HuH-7 (cell line): ENCODE measurements at places on chromosomes 4 and X.

DNA sequence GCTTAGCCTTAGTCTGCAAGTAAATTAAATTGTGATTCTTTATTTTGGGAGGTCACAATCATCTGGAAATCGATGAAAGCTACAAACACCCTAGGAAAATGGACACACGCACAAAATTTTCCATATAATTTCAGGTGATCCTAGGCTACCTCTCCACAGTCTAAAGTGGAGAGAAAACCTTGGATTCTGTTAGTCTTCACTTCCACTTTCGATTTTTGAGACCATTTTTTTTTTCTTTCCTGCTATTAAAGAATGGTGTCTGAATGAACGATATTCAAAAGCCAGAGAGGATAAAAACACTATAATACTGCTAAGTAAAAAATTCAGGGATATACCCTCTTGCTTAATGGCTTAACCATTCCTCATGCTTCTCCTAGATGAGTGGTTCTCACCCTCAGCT is 1.7 kb downstream of the FBXL5 start:
- no peak for DNase-seq

GRCh38 chrX:67570839-67571238 is 27.0 kb downstream of the AR start:
- no peak for DNase-seq

DNA sequence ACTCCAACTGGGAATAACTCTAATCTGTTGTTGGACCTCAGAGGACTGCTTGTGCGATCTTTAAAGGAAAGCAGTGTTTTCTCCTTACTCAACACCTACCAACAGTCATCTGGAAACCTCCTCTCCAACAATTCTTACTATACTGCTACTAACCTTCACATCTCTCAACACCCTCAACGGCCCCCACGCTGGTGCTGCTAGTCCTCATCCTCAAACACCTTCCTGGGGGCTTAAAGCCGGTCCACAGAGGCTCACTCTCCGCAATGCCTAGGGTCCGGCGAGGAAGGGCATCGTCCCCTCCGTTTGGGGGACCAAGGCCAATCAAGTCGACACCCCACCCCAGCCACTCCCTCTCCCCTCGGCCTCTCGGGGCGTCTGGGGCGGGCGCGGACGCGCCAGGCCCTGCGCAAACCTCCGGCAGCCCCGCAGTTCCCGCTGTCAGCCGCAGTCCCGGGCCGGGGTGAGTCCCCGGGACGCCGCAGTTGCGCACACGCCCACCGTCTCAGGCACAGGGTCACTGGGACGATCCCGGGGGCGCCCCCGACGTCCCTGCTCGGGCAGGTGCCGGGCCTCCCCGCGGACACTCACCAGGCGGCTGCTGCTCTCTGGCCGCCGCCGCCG is 418 bp downstream of the TAB3 start:
- no peak for DNase-seq

DNA sequence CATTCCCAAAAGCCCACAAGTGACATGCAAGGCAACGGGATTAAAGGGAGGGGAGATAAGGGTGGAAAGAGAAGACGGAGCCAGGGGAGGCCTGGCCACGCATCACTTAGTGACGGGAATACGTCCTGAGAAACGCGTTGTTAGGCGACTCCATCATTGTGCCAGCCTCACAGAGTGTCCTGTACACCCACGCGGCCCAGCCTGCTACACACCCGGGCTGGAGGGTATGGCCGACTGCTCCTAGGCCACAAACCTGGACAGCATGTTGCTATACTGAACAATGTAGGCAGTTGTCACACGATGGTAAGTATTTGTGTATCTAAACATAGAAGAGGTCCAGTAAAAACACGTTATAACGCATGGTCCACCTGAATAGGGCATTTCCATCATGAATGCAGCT is 23.4 kb downstream of the NSG1 start:
- no peak for DNase-seq

DNA sequence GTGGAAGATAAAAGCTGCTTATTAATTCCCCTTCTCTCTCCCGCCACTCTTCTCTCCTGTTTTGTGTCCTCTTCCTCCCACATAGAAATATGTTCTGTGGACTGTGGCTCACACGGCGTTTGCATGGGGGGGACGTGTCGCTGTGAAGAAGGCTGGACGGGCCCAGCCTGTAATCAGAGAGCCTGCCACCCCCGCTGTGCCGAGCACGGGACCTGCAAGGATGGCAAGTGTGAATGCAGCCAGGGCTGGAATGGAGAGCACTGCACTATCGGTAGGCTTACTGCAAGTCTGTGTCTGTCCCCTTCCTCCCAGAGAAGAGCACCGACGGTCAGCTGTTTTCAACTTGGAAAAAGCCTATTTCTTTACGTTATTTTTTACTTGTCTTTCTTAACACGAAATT is 229.1 kb downstream of the DCTD start:
- DNase-seq, result no peak

DNA sequence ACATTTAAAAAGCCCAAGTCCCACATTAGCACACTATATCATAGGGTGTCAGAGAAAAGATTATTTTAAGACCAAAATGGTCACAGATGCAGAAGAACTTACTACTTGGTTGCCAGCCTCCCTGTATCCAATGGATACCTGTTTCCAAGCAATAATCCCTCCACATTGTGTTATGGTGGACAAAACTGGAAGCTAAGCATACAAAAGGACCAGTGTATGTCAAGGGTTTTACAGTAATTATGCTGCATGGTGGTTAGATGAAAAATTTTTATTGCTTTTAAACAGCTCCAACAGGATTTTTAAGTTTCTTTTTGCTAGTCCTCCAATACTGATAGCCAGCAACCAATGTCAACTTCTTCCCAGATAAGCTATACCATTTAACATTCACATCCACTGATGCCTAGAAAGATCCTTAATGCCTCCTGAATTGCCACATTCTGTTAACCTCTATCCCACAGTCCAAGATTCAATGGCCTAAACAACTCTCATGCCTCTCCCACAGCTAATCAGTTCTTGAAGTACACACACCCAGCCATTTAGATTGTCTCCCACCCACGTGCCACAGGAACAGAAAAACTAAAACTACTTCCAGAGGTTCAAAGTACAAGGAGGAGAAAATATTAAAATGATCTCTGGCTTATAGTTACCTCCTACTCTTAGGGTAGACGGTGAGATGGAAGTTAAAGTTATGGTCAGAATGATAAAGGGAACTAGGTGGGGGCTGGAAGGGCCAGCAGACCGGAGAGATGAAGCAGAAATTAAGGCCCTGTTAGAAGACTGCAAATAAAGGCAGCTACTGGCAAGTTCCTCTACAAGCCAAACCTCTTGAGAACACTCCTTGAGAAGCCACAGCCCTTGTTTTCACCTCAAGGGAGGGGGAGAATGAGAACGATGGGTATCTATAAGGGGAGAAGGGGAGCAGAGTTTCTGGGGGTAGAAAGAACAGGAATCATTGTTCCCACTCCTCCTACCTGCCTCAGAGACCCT is 5.5 kb downstream of the MED14 start:
- DNase-seq, result no peak

GRCh38 chrX:54093571-54093970 is 49.3 kb upstream of the PHF8 start:
- DNase-seq, result no peak

DNA sequence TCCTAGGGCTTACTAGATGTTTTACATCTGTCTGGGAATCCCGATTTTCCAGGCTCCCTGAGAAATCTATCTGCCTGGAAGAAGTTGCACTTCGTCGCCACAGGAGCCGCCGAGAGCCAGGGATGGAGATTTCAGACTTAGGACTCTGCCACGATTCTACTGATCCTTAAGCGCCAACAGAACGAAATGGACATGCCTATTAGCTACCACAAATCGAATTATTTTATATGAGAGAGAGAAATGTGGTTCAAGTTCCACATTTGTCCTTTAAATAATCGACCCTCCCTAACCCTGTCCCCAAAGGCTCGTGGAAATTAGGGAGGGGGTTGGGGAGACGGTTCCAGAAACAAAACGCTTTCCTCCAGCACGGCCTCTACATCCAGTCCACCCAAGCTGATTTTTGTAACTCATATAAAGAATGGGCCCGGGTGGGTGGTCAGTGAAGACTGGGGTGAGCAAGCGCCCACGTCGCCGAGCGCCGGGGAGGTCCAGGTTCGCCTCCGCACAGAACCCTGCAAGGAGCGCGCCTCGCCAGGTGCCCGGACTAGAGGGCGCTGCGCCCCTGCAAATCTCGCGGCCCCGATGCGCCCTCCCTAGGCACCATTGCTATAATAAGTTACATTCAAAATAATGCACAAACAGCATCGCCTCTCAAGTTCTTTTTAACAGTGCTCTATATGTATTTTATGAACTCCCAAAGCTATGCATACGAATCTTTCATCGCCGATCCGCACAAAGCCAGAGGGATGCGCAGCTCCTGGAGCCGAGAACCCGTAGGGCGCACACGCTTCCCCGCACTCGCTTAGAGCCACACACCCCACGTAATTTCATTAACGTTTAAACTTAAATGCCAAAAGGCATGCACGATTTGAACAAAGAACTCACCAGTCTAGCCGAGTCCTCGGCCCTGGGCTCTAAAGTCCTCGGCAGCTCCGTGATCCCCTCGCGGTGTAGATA is 2.1 kb upstream of the FAT1 start:
- DNase-seq, result peak; percentile 33

DNA sequence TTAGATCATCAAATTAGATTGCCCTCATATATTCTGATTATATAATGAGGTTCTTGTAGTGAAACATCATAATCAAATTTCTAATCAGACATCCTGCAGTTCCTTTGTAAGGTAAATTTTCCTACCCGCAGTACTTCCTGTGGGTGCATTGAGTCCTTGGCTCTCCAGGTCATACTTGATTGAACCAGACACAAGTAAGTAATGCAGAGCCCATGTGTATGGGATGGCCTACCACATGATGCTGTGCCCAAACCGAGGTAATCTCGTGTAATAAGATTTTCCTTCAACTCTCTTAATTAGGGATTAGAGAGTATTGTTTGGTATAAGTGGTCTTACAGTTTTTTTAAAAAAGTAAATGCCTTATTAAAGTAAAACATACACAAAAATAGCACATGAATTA is 1841.8 kb downstream of the PCDH7 start:
- no peak for DNase-seq

GRCh38 chr4:11070813-11071212 is 357.9 kb downstream of the HS3ST1 start:
- no peak for DNase-seq

- DNase-seq, result no peak
Observed at GRCh38 chr4:15677507-15677988, 4.1 kb upstream of the FAM200B start.

- no peak for DNase-seq
Observed at GRCh38 chr4:21742326-21742725, 206.2 kb downstream of the KCNIP4 start.

GRCh38 chrX:106774981-106775380 is 27.5 kb upstream of the TBC1D8B start:
- no peak for DNase-seq

DNA sequence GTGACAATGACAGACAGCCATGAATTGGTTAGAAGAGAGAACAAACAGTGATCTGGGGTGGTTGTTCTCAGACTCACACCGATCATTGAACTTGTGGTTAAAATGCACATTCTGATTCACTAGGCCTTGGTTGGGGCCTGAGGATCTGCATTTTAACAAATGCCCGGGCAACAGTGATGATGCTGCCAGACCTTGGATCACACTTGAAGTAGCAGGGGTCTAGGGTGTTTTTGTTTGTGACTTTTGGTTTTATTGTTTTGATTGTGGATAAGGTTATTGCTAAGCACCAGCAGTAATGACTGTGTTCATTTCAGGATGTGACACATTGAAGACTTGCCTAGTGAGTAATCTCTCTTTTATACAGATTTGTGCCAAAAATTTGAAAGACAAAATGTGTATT is 36.5 kb downstream of the TXLNG start:
- DNase-seq, result no peak

DNA sequence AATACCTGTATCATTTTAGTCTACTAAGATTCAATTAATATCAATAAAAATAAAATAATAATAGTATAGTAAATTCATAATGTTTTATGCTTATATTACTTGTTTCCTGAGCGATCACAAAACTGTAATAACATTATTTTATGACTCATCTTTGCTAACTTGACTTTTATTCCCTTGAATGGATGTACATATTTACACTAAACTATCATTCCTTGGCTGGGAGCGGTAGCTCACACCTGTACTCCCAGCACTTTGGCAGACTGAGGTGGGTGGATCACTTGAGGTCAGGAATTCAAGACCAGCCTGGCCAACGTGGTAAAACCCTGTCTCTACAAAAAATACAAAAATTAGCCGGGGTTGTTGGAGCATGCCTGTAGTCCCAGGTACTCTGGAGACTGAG is 104.0 kb upstream of the SLC34A2 start:
- no peak for DNase-seq

- DNase-seq, result no peak
Observed at GRCh38 chrX:110588164-110588563, 207.5 kb downstream of the CHRDL1 start.

- DNase-seq, result no peak
Observed at GRCh38 chr4:88881227-88881569, 175.8 kb downstream of the FAM13A start.
